ENCODE measurements at places on chromosomes 12 and 14. TPM values are rescaled to one million over a fixed set of nuclear protein-coding genes. Genes with fewer than 3 reads are reported as not detected.

The BCL11B gene
- 174 TPM for total RNA-seq

The P2RX7 gene
- total RNA-seq: 6.3 TPM

The MYF5 gene
- not detected for total RNA-seq

The ANO2 gene
- total RNA-seq: not detected

The BORCS5 gene
- total RNA-seq: 48.4 TPM

The GLT8D2 gene
- total RNA-seq: not detected

The ZFHX2 gene
- 0.27 TPM for total RNA-seq

The GPR84 gene
- 0.99 TPM for total RNA-seq

The CCDC196 gene
- not detected for total RNA-seq

The EPYC gene
- total RNA-seq: not detected

The RPL10L gene
- not detected for total RNA-seq

The CDK17 gene
- 123 TPM for total RNA-seq

The MMP14 gene
- 0.85 TPM for total RNA-seq

The ZNF385A gene
- total RNA-seq: 3.4 TPM

The CCDC177 gene
- total RNA-seq: not detected

The LMO3 gene
- total RNA-seq: not detected

The TAS2R19 gene
- total RNA-seq: 3.2 TPM

The PPP4R4 gene
- 2.6 TPM for total RNA-seq

The AKAP6 gene
- total RNA-seq: 1.9 TPM

The TAS2R9 gene
- total RNA-seq: not detected

The NRXN3 gene
- not detected for total RNA-seq

The VSIG10 gene
- 1.3 TPM for total RNA-seq

The SLC7A8 gene
- 2.0 TPM for total RNA-seq

The NRL gene
- 2.2 TPM for total RNA-seq

The PDE3A gene
- 2.8 TPM for total RNA-seq

The RASSF9 gene
- total RNA-seq: not detected

The RND1 gene
- 6.0 TPM for total RNA-seq

The TAS2R7 gene
- total RNA-seq: not detected

The NEMF gene
- total RNA-seq: 83.4 TPM

The AKAP5 gene
- 0.12 TPM for total RNA-seq

The ABCC9 gene
- total RNA-seq: not detected

The LBHD2 gene
- total RNA-seq: not detected

The ANO4 gene
- not detected for total RNA-seq

The POTEM gene
- not detected for total RNA-seq

The A2M gene
- total RNA-seq: not detected

The DDN gene
- 0.70 TPM for total RNA-seq
